Stimulated activated CD4-positive, alpha-beta T cell treated with anti-CD3 and anti-CD28 coated beads, Interleukin-1b, Interleukin-23, amount 100 ng/mL, for 1 hour (primary cell): ENCODE measurements at places on chromosomes 3 and 15.

GRCh38 chr3:29408676-29409075, 127.8 kb downstream of the RBMS3 start:
- no peak for DNase-seq

- no peak for DNase-seq
Measured at GRCh38 chr15:39651295-39651694, 70.4 kb downstream of the THBS1 start.

DNA sequence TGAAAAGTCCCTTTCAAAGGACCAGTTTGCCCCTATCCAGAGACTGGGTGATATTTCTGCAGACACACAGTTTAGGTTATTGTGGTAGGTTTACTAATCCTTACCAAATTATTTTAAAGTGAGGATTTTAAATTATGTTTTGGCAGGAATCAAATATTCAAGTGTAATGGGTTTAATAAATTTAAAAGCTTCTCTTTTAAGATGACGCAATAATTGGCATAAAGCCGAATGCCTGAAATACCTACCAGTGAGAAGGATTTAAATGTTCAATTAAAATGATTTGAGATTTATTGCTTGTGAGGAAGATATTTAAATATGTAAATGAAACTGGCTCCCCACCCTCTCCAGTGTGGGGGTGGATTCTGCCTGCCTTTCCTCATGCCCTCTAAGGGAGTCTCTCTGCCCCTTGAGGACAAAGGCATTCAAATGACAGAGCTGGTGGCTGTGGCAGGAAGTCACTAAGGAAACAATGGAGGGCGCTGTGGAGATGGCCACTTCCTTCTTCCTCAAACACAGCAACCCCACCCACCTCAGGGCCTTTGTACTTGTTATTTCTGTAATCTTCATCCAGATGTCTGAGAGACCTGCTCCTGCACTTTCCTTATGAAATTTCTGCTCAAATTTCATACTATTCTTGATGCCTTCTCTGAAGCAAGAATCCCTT, 131.7 kb downstream of the TNIK start:
- no peak for DNase-seq

- DNase-seq: no peak
Measured at GRCh38 chr3:13770170-13771169, 109.4 kb downstream of the WNT7A start.

GRCh38 chr3:23256741-23257435, 53.8 kb downstream of the UBE2E2 start:
- no peak for DNase-seq

- DNase-seq: no peak
Measured at GRCh38 chr3:184752361-184752760, 40.5 kb upstream of the MAGEF1 start.
